ENCODE measurements at places on chromosomes 5 and 9.

- DNase-seq: no peak
These were observed 48.5 kb upstream of the ANKRD55 start for GRCh38 chr5:56281489-56282165.

DNA sequence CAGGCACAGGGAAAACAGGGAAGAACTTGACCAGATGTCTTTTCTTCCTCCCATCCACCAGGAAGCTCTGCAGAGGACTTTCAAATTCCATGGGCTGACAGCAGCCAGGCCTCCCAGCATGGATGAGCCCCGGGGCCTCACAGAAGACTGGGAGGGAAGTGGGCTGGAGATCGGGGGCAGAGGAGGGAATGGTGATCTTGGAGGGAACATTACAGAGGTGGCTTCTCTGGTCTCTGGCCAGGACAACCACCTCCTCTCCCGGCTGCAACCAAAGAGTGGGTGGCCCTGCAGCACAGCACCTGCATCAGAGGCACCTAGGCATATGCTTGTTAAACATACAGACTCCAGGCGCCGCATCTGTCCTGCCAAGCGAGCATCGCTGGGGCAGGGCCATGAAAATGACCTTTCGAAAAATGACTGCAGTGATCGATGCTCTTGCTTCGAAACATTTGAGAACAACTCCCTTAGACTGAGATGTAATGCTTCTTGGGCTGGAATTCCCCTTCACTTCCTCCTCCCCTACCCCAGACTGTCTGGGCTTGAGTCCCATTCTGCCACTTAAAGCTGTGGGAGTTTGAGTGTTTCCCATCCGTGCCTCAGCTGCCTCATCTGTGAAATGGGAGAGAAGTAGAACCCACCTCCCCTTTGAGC, 68.7 kb upstream of the UNC5A start:
- peak; percentile 22 for DNase-seq

- DNase-seq: no peak
These were observed 502.6 kb upstream of the CDH6 start for GRCh38 chr5:30690931-30691330.

DNA sequence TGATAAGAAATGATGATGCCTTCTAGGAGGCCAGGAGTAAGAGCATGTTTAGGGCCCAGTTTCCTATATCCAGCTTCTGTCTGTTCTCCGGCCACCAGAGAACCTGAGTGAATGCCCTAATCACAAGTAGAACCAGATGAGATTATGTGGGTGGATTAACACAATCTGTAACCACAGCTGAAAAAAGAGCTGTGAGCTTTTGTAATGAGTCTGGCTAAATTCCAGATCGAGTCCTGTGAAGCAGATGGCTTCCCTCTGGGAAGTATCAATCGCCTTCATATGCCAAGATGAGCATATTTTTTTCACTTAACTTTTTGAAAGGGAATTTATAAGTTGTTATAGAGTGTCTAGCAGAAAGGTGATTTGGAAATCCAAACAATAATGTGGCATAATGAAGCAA, 99.8 kb downstream of the NNT start:
- DNase-seq: no peak

DNA sequence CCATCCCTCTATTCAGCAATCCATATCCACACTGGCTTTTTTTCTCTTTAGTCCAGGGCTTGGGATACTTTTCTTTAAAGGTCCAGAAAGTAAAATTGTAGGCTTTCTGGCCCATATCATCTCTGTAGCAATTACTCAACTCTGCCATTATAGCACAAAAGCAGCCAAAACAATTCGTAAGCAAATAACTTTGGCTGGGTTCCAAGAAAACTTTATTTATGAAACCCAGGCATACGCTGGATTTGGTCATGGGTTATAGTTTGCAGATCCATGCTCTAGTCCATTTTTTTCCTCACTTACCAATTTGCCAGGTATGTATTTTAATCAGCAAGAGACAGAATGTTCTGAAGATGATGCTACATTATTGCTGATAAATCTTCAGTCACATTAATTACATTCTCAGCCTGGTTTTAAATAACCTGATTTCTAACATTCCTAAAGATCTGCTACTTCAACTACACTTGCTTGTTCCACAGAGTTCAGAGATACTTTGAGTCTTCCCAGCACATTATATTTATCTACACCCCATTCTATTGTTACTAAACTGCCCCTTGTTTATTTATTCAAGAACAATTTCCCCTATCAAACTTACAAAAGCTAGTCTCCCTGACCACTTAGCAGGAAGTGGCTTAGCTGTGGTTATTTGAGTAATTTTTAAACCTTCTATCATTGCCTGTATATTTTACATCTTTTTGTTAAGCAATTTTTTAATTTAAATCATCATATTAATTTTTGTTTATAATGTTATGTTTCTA, 161.0 kb downstream of the ISL1 start:
- no peak for DNase-seq

DNA sequence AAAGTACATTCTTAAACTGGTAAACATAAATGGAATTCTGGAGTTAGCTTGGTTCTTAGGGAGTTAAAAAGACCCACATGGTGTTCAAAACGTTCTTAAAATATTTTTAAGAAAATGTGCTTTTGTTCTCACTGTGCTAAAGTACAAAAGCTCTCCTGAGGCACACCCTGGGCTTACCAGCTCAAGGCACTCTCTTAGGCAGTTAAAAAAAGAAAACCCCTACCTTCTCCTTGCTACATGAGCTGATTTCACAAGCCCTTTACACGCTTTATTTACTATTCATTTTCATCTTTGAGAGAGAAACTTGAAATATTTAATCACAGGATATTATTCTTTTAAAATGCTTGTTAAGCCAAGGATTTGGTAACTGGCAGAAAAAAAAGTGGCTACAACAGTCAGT, 723.3 kb upstream of the GRAMD2B start:
- DNase-seq: no peak

DNA sequence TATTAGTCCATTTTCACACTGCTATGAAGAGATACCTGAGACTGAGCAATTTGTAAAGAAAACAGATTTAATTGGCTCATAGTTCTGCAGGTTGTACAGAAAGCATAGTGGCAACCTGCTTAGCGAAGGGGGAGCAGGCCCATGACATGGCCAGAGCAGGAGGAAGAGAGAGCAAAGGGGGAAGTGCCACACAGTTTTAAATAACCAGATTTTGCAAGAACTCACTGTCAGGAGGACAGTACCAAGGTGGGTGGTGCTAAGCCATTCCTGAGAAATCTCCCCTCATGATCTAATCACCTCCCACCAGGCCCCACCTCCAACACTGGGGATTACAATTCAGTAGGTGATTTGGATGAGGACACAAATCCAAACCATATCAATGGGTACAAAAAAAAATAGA, 16.8 kb upstream of the PCSK5 start:
- no peak for DNase-seq

GRCh38 chr5:128974567-128974966, 9.3 kb downstream of the SLC27A6 start:
- DNase-seq: no peak

- DNase-seq: no peak
These were observed 30.5 kb upstream of the ZSWIM6 start for GRCh38 chr5:61301341-61302199.

DNA sequence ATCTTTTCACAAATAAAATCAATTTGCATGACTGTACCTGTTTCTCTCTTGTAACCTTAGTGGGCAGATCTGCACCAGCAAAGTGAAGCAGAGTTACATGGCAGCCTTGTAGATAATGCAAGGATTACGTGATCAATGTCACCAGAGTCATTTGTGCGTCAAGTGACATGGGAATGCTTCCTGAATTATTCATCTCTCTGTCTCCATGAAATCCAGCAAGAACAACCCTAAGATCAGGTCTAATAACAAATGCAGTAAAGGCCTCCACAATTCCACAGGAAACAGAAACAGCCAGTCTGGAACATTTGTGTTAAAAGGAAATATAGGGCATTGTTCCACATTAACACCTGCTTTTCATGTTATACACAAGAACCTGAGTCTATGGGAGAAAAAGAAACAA, 7.8 kb downstream of the GZMA start:
- no peak for DNase-seq

- DNase-seq: no peak
These were observed 453.3 kb downstream of the KIF4B start for GRCh38 chr5:155466851-155467250.

GRCh38 chr5:15334551-15335266, 165.3 kb upstream of the FBXL7 start:
- DNase-seq: no peak

DNA sequence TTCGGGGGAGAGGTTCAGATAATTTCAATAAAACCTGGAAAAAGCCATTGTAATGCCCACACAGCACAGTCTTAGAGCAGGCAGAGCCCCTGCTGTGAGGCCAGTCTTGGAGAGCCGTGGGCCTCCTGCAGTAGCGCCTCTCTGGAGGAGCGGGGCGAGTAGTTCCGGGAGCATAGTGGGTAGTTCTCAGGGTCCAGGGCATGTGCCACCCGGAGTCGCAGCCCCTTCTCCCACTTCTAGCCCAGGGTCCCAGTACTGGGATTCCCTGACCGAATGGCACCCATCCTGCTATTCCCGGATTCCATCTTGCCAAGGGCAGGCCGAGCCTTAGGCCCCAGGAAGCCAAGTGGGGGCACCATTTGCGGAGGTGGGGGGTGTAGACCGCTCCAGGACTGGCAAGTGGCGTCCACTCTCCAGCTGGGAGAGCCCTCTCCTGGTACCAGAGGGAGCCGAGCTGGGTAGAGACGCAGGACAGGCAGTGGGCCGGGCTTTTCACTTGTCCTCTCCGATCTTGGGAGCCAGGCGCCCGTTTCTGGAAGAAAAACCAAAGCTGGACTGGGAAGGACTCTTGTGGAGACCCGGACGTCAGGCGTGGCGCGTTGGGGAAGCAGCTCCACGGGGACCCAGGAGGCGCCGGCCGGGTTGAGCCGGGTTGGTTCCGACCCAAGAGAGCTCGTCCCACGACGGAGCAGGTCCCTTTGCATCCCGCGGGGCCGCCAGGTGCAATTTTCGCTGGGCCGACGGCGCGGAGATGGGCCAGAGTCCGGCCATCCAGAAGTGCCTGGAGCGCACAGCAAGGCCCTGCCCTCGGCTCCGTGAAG, 12.1 kb downstream of the PROP1 start:
- no peak for DNase-seq

GRCh38 chr5:35004200-35004599, 43.5 kb downstream of the AGXT2 start:
- DNase-seq: no peak

DNA sequence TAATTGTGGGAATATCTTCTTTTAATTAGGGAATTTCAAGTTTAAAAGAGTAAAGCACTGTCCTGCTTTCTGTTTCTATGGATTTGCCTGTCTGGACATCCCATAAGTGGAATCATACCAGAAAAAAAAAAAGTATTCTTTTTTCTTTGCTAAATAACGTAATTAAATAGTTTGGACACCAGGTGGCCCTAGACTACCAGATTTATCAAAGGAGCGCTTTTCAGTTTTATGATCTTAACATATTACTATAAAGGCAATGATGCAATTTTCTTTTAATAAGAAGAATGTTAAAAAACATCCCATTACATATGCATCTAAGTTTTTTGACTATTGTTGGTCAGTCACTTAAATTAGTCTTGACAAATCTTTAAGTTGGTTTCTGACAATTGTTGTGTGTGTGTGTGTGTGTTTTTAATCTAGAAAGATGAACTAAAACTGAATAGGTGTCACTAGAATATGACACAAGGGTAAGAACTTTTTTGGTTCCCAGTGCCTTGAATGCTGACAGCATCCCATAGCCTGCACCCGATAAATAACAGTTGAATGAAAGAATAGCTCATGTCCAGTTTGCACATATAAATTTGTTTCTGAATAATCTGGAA, 49.5 kb downstream of the C5orf22 start:
- no peak for DNase-seq

- no peak for DNase-seq
These were observed 3.3 kb upstream of the TSLP start for GRCh38 chr5:111068213-111068612.
